Activated CD8-positive, alpha-beta T cell treated with anti-CD3 and anti-CD28 coated beads for 36 hours (primary cell): ENCODE measurements at places on chromosomes 3 and 15.
A peak's percentile ranks its signal among the peaks of the same experiment; 100 is the strongest.

DNA sequence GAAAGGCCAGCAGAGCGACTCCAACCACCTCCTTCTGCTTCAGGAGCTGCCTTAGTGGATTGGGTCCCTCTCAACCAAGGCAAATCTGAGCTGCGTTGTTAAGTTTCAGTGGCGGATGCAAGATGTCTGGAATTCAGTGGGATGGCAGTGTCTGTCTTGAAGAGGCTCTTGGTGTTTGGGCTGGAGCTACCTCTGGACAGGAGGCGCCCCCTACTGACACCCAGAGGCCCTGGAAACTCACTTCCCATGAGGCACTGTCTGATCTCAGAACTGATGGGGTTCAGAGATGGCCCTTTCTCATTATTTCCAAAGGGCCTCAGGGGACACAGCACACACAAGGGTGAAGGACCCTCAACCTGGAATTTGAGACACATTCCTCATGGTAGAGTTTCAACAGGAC is 6.0 kb upstream of the SLC28A1 start:
- H3K4me1 ChIP-seq = no peaks in the 10 kb centered on the region
- no peaks in the 10 kb centered on the region for H3K27me3 ChIP-seq
- DNase-seq = peak; percentile 86
- H3K27ac ChIP-seq = no peak overlapping the region
- H3K4me3 ChIP-seq = no peak overlapping the region
- H3K36me3 ChIP-seq = no peaks in the 10 kb centered on the region

- no peaks in the 10 kb centered on the region for H3K36me3 ChIP-seq
- no peak overlapping the region for H3K4me3 ChIP-seq
- no peak overlapping the region for H3K27ac ChIP-seq
Measured at GRCh38 chr15:78715434-78715833, 74.4 kb upstream of the CHRNB4 start.

DNA sequence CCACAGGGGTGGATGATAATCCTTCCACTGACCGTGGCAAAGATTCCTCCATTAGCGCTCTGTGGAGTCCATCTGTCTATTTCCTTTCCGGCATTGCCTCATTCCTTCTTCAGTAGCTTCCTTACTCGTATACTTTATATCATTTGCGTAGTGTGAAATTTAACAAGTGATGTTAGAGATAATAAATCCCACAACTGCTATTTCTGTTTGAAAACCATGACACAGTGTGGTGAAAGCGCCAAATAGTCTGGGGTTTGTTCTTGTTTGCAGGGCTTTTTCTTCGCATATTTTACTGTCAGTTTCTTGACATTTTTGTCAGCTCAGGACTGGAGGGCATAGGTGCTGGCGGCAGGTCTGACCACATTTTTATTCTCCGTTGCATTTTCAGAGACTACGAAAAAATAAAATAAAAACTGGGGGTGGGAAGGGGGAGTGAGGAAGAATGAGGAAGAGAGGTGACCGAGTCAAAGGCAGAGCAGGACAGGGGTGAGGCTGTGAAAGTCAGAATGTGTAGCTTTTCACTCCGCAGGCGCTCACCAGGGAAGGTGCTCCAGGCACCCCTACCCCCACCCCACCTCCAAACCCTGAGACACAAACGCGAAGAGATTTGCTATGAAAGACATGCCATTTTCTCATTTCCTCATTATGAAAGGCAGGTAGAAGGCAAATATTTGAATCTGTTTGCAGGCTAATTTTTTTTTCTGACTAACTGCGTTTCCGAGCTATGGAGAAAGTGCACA is 965.0 kb downstream of the MCTP2 start:
- DNase-seq = no peak
- H3K4me1 ChIP-seq = no peaks in the 10 kb centered on the region
- no peak overlapping the region for H3K4me3 ChIP-seq
- no peak overlapping the region for H3K27ac ChIP-seq
- H3K27me3 ChIP-seq = peaks cover 1% of the 10 kb centered on the region
- H3K36me3 ChIP-seq = no peaks in the 10 kb centered on the region

- H3K27me3 ChIP-seq = peaks cover 38% of the 10 kb centered on the region
- no peak overlapping the region for H3K4me3 ChIP-seq
- DNase-seq = no peak
- no peak overlapping the region for H3K27ac ChIP-seq
Measured at GRCh38 chr15:51267703-51268083, 70.7 kb downstream of the CYP19A1 start.
